ENCODE measurements at places on chromosomes 12 and 14.

- no peak for DNase-seq
Observed at GRCh38 chr12:75560167-75560566, 48.8 kb upstream of the KRR1 start.

- DNase-seq: no peak
Observed at GRCh38 chr14:70881549-70882177, 25.6 kb upstream of the PCNX1 start.

- peak; percentile 83 for DNase-seq
Observed at GRCh38 chr12:132828706-132829534, at the start of gene GOLGA3. Gene GOLGA3 (minus strand): TSS chr12:132828869. CDS start chr12:132822128, 6,741 bp downstream.

DNA sequence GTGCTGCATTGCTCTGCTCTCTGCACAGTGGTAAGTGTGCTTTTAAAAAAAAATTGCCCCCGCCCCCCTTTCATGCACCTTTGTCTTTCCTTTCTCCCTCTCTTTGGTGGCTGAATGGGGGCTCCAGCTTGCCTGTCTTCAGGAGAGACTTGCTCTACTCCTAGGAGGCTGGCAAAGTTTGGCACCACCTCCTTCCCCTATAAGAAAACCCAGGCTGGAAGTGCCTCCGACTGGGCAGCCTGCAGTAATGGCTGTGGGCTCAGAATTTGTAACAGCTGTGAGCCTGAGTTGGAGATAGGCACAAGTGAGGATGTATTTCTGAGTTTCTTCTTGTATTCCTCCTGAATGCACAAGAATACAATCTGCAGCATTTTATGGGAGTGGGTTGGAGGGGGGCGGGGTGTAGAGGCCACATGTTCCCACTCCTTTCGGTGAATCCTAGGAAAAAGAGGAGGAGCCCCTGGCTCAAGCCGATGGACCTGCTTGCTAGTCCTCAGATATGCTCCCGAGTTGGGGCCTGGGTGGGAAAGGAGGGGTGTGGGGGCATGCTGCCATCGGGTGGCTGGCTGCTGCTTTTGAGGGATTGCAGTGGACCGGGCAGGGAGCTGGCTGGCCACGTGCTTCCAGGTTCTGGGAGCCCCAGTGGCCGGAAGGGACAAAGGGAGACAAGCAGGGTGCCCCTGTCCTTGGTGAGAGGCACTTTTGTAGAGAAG is 124.3 kb downstream of the TSPAN9 start:
- peak; percentile 63 for DNase-seq

GRCh38 chr12:78622529-78623195 is 241.9 kb upstream of the SYT1 start:
- no peak for DNase-seq

GRCh38 chr14:76268047-76268431 is 107.9 kb upstream of the ESRRB start:
- DNase-seq: no peak

- DNase-seq: no peak
Observed at GRCh38 chr12:65728848-65729793, 95.2 kb upstream of the HMGA2 start.

- no peak for DNase-seq
Observed at GRCh38 chr12:1103632-1104031, 112.6 kb downstream of the ERC1 start.

DNA sequence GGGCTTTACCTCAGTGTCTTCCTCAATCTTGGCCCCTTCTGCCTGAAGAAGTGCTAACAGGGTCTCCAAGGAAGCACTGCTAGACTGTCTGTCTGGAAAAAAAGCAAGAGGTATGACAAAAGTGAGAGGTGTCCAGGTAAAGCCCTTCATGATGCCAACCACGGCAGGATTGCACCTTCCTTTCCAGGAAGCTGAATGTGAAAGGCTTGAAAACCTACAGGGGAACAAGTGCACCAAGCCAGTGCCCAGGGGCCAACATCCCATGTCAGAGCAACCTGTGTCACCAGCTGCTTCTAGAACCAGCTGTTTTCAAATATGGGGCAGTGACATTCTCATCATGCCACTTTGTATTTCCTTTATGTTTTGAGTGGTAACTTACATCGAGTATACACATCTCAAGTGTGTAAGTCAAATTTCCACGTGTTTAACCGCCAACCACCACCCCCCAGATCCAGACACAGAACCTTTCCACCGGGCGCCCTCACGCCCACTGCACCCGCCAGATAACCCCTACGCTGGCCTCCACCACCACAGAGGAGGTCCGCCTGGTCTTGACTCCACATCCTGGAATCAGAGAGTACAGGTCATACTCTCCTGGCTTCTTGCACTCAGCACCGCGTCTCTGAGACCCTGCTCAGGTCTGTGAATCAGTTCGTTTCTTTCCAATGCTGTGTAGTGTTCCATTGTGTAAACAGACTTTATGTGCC is 27.3 kb downstream of the VPS37B start:
- DNase-seq: no peak

- DNase-seq: no peak
Observed at GRCh38 chr12:81128930-81129554, 51.2 kb downstream of the ACSS3 start.

- DNase-seq: no peak
Observed at GRCh38 chr12:30700216-30700900, 4.7 kb upstream of the IPO8 start.

- DNase-seq: no peak
Observed at GRCh38 chr12:117226505-117226904, 36.2 kb upstream of the FBXO21 start.

DNA sequence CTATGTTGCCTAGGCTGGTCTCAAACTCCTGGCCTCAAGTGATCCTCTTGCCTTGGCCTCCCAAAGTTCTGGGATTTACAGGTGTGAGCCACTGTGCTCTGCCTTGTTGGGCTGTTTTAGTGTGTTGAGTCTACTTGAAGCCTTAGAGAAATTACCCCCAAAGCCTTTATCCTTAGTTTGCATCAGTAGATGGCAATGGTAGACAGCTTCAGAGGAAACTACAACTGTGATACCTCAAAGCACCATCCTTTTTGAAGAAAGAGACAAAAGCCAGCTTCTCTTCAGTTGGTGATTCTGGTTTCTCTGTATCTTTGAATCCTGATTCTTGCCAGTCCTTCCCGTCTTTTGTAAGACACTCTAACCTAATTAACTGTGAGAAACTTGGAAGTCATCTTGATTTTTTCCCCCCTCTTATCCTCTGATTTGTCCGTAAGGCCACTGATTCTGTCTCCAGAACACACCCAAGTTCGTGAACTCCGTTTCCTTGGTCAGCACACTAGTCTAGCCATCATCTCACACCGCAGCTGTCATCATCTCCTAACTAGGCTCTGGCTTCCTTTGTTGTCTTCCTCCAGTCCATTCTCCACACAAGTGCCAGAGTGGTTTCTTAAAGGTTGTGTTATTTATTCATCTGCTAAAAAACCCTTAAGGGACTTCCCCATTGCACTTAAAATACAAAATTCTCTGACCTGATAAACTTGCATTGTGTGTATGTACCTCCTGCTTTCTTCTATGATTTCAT is 20.2 kb downstream of the ATP2A2 start:
- DNase-seq: no peak

DNA sequence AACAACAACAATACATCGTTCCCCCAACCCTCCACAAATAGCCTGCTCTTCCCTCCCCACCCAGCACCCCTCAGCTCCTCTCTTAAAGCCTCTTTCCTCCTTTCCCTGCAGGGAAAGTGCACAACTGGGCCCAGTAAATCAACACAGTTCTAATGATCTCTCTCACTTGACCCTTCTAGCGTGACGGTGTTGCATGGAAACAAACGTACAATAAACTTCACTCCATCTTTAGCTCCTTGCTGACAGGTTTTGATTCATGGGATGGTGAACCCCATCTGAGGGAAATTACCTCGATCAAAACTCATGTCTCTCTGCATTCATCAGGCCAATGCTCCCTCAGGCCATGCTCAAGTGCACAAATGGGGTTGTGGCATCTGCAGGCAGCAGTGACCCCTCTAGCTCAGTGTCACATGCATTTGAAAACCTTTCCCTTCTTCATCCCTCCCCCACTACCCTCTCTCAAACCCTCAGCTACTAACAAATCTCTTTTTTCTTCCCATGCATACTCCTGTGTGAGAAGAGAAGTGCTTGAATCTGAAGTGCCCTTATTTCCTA is 22.9 kb downstream of the GDF11 start:
- peak; percentile 29 for DNase-seq

DNA sequence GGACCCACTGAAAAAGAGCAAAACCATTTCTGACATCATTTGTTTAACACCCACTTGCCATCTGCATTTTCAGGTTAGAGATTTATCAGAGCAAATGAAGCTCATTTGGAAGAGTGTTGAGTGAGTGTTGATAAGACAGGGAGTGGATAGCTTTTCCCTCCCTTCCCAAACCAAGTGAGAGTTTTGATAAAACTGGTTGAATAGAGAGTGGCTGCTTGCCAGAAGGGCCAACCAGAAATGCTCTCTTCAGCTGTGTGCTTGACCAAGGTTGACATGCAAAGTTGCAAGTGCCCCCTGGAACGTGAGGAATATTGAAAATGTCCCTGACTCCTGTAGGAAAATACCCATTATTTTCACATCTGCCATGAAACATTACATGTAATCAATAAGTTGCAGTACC is 1487.0 kb upstream of the FLRT2 start:
- peak; percentile 33 for DNase-seq

DNA sequence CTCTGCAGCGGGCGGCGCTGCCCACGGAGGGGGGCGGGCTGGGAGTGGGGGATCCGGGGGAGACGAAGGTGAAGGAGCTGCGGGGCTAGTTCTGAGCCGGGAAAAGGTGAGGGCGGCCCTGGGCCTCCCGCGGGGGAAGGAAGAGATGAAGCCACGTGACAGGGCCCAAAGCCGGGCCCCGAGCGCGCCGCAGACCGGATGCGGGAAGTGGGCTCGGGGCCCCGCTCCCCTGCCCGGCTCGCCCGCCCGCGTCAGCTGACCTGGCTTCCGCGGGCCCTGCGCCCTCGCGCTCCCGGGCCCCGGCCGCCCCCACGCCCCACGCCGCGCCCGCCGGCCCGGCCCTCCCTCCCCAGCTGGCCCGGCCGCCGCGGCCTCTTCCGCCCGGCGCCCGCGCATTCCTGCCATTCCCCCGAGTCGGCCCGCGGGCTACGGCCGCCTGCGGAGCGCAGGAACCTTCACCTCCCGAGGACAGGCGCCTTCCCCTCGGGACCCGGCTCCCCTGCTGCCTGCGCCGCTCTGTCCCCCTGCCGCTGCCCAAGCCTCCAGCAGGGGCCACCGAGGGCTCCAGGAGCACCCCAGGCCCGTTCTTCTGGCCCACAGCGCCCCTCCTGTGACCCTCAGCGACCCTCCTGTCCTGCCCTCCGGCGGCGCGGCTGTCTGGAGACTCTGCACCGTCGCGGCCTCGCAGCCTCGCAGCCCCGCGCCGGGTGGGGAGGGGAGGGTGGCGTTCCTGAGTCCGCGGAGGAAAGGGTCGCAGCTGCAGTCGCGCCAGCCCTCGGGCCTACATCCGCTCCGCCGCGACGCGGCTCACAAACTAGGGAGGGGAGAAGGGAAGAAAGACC is 20.4 kb downstream of the NINJ2 start:
- DNase-seq: no peak

- no peak for DNase-seq
Observed at GRCh38 chr14:36021591-36022320, 154.8 kb downstream of the PTCSC3 start.

- DNase-seq: peak; percentile 45
Observed at GRCh38 chr12:104742551-104743201, 215.4 kb downstream of the SLC41A2 start.

DNA sequence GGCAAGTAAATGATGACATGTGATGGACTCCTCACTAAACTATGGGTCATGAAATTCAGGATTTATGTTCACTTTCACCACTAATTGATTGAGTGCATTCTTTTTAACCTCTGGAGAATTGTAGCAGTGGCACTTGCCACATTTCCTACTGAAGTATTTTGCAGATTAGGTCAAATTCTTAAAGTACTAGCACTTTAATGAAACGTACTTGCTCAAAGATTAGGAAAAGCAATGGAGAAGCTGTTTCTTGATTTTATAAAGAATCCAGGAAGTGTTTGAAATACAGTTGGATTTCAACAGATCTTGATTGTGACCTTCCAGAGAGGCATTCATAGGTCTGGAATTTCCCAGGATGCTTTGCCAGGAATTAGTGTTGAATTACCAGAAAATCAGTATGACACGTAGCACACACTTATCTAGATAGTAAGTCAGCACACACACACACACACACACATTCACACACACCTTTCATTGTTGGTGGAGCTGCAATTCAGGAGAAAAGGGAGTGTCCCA is 162.6 kb downstream of the MYRFL start:
- no peak for DNase-seq

DNA sequence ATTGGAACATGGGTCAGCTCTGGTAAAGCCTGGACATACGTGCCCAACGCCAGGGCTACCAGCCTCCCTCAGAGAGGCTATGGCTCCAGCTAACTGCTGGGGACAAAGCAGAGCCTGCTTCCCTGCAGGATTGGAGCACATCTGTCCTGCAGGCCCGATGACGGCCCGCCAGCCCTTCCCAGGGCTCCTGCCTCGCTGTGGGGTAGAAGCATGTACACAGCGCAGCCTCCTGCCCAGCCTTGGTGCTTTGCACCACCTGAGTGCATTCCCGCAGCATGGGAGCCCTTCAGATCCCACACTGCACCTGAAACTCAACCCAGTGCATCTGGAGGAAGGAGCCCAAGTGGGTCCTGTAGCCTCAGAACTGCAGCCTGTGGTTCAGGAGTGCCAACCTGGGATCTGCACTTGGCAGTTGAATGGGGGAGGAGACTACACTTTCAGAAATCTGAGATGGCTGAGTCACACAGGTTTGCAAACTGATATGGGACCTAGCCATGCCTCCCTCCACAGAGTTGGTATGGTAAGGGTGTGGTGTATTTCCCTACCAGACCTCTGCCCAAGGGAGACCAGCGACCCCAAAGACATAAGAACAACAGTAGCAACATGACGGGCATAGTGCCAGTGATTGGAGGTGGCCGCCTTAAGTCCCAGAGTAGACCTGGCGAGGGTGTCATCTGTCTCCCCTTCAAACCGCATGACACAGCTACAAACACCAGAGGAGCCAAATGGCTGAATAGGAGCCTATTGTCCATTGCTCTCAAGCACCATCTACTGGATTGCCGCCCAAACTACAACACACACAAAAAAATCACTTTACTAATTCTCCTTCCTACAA is 273.9 kb upstream of the MIS18BP1 start:
- no peak for DNase-seq

GRCh38 chr14:72809063-72809462 is 84.8 kb downstream of the DPF3 start:
- DNase-seq: no peak

DNA sequence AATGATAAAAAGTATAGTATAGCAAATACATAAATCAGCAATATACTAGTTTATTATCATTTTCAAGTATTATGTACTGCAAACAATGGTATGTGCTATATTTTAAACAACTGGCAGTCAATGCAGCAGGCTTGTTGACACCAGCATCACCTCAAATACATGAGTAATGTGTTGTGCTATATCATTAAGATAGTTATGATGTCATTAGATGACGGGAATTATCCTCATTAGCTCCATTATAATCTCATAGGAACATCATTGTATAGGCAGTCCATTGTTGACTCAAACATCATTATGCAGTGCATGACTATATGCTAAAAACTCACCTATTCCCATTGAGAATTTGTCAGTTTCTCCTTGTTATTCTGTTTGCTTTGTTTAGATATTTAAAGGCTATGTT is 85.4 kb downstream of the PRKD1 start:
- no peak for DNase-seq

Data from DMS79 treated with DMSO at 0.1 percent for 48 hours (cell line).